Right ventricle myocardium superior (tissue), 1 donor: ENCODE measurements at places on chromosomes 13 and 19.

DNA sequence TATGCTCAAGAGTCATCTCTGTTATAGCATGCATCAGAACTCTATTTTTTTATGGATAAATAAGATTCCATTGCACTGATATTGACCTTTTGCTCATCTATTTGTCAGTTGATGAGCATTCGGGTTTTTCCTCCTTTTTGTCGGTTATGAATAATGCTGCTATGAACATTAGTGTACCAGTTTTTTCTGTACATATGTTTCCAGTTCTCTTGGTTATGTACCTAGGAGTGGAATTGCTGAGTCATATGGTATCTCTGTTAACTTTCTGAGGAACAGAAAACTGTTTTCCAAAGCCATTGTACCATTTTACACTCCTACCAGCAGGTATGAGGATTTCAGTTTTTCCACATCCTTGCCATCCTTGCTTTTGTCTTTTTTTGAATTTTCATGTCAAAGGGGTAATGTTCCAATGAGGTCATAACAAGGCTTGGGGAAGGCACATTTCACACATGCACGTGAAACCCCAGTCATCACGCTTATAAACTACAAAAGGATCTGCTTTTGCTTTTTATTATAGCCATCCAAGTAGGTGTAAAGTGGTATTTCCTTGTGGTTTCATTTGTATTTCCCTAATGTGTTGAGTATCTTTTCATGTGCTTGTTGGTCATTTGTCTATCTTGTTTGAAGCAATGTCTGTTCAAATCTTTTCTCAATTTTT lies 14.6 kb downstream of the KBTBD7 start:
- no peak for DNase-seq

GRCh38 chr13:64074971-64075474 lies 2659.4 kb upstream of the PCDH20 start:
- DNase-seq: peak; percentile 33

DNA sequence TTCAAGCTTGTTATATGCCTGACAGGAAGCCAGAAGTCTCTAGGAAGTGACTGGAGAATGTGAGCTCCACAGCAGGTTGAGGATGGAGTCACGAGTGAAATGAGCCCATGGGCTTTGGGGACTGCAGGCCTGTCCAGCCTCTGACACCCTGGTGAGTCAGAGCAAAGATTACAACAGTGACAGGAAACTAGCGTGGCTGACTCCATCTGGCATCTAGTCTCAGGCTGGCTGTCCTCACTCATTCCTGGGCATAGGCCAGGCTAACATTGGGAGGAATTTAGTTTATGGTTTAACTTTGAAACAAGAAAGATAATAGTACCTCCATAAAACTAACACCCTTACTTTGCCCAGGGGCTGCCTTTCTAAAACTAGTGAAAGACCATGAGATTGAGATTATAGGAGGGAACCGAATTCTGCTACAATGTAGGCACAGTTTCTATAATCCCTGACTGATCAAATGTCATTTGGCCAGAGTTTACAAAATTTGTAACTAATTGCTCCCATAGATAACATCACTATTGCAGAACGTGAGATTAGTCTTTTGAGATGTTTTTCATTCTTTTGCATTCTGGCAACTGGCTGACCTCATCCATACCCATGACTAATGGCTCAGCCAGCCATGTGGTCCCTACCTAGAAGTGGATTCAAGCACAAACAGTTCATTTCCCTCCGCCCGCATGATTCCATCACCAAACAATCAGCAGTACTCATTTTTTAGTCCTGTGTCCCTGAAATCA lies 28.4 kb downstream of the PSG1 start:
- peak; percentile 61 for DNase-seq

- no peak for DNase-seq
Measured at GRCh38 chr13:52878831-52879230, 30.4 kb upstream of the PCDH8 start.

DNA sequence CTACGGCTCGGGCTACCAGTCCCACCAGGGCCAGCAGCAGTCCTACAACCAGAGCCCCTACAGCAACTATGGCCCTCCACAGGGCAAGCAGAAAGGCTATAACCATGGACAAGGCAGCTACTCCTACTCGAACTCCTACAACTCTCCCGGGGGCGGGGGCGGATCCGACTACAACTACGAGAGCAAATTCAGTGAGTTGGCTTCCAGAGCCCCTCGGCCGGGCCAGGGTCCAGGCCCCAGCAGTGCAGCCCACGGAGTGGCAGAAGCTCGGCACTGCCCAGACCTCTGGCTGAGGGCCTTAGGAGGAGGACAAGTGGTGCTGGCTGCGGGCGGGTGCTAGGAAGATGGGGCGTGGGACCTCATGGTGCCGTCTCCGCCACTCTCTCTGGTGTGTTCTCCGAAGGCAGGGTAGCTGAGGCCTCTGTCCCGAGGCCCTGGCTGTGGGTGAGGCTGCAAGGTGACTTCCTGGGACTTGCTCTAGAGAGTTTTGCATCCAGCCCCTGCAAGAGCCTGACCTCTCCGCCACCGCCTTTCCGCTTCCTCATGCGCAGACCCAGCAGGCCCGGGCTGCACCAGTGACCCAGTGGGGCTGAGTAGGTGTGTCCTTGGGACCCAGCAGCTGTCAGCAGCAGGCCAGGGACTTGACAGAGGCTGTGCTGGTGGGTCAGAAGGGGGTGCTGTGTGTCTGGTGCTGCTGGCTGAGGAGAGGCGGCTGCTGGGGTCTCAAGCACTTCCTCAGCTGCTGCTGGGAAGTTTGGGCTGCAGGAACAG lies 13.5 kb upstream of the QTRT1 start:
- no peak for DNase-seq

- DNase-seq: no peak
Measured at GRCh38 chr19:1231729-1232637, 5.8 kb downstream of the CBARP start.

GRCh38 chr13:26425443-26426358 lies 131.8 kb upstream of the WASF3 start:
- peak; percentile 50 for DNase-seq

GRCh38 chr13:32845952-32846950 lies 170.0 kb upstream of the KL start:
- DNase-seq: no peak

DNA sequence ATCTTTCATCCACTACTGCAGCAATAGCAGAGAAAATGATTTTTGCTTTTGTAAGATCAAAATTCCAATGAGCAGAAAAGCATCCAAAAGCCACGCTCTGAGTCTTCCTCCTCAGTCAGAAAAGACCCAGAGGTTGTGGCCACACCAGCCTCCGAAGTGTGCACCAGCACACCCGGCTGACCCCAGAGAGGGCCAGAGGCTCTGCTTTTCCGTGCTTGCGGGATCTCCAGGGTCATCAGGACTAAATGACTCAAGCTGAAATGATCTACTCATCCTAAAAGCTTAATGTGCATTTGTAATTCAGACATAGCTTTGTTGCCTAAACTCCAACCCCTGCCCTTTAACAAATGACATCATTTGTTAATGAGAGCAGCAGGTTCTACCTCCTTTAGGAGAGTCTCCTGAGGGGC lies 16.5 kb downstream of the RXFP2 start:
- no peak for DNase-seq

- no peak for DNase-seq
Measured at GRCh38 chr13:73828811-73829210, 305.4 kb downstream of the KLF12 start.

DNA sequence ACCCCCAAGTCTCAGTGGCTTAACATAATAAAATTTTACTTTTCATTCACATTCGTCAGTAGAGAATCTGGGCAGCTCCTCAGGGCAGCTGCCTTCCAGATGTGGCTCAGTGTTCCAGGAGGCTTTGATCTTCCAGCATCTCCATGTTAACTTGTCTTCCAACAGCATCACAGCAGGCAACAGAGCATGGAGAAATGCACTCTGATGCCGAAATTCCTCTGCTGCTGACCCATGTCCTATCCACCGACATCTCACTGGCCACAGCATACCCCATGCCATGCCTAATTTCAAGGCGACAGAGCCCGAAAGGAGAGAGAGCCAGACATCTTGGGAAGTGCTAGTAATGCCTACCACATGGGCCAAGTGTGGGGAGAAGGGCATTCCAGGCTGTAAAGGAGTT lies 64.9 kb upstream of the MEDAG start:
- no peak for DNase-seq

GRCh38 chr13:41627425-41627824 lies 170.1 kb downstream of the RGCC start:
- DNase-seq: no peak

DNA sequence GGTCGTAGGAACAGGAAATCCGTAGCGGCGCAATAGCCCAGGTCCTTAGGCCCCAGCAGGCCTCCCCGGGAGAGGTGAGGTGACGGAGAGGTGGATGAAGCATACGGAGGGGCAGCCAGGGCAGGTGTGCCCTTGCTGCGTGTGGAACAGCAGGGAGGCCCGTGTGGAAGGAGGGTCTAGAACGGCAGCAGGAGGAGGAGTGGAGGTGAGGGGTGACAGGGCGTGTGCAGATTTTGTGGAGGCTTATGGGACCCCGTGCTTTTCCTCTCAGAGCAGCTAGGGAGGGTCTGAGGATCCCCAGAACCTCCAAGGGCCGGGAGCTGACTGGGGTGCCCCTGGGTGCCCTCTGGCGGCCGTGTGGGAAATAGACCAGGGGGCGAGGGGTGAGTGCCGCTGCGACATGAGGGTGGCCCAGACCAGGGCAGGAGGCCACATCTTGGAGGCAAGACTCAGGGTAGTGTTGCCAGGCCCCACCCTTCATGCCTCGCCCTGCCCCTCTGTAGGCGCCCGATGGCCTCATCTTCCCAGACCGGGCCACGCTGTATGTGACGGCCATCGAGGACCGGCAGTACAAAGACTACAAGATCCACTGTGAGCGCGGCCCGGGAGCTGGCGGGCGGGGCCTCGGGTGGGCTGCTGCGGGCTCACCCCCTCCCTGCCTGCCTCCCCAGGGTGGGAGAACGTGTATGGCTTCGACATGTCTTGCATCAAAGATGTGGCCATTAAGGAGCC lies 5.0 kb upstream of the ADM5 start:
- DNase-seq: no peak

DNA sequence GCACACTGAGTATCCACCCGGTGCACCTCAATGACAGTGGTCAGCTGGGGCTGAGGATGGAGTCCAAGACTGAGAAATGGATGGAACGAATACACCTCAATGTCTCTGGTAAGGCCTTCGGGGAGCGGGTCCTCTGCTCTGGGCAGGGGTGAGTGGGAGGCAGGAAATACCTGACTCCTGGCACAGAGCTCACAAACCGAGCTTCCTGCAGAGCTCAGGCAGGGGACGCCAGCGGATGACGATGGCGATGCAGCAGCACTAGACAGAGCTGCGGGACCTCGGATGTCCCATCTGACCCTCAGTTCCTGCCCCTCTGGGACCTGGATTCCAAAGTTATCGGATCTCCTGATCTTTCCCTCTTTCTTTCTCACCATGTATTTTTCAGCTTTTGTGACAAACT lies 3.8 kb downstream of the CD22 start:
- DNase-seq: peak; percentile 16

DNA sequence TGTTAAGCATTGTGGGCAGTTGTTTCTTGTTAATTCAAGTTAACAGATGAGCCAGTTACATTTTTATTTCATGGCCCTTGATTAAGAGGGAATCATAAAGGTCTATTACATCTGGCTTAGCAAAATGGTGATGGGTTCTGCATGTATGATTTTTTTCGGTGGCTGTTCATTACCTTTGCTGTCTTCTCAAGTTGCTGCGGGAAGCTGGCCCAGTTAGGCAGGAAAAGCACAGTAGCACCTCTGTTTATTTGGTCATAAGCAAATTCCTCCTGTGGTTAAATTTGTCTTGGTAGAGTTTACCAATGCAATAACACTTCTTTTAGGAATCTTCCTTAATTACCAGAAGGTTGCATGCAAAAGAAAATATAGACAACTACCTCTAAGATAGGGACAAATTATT lies 104.5 kb downstream of the FRY start:
- no peak for DNase-seq

DNA sequence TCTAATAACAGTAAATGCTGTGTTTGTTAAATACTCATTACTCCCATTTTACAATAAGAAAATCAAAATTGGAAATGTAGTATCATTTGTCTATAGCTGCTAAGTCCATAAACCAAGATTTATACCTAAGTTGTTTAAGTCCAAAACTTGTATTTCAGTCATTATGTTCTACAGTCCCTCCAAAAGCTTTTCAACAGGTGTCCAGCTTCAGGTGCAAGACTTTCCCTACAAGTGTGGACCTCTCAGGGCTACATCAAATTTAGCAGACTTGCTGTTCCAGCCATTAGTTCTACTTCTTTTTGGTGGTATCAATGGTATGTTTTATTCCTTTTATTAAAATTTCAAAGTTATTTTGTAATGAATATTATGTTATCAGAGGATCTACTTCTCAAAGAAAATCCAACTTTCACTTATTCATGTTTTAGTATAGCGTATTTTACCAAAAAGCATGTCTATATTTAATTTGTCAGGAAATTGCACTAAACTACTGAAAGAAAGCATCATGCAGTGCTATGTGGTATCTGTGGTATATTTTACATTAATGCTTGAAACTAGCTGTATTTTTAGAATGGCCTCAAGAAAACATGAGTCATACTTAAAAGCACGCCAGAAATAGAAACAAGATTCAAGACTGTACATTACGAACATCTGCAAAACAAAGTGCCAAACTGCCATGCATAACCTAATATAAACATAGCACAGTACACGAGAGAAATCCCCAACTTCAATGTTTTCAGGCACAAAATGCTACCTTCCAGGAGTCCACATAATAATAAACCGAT lies 44.5 kb downstream of the VWA8 start:
- DNase-seq: no peak

DNA sequence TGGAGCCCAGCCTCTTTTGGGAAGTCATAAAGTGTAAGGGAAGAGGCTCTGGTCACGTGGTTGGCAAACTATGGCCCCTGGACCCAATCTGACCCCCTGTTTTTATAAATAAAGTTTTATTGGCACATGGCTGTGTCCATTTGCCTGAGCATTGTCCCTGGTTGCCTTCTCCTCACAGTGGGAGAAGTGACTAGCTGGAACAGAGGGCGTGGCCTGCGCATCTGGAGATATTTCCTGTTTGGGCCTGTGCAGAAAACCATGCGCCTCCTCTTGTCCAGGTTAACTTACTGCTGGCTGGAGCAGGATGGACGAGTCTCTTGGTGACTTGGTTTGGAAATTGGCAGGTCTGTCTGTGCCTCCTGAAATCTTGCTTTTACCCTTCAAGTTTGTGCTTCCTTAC lies 48.3 kb downstream of the KDM4B start:
- DNase-seq: peak; percentile 30

- no peak for DNase-seq
Measured at GRCh38 chr19:18429717-18430416, 8.1 kb downstream of the ISYNA1 start.

DNA sequence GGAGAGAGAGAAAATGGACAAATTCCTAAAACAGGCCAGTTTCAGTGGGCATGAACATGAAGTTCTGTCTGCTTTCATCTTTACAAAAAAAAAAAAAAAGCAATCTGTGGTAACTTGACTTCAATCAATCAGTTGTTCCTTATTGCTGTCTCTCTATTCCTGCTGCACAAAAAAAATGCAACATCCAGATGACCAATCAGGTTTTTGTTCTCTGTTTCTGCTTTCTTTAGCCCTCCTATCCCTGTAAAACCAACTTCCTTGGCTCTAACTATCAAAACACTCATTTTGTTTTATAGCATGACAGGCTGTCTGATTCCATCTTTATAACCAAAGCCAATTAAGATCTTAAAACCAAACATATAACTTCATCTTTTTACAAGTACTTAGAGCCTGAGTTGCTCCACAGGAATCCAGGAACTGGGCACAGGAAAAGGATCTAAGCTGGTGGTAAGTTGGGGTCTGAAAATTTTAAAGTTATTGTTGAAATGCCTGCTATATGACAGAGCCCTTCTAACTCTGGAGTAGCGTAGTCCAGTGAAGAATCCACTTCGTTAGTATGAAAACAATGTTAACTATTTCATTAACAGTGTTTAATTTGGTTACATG lies at the start of gene FPR3:
Gene FPR3, plus strand, starts transcription at position 273 of the 606 bp plus-strand sequence. CDS start 28,592 bp downstream, outside the sequence.
- no peak for DNase-seq

- DNase-seq: no peak
Measured at GRCh38 chr13:30376426-30377311, 45.6 kb upstream of the UBE2L5 start.
